ENCODE measurements at places on chromosomes 11 and 22.

GRCh38 chr11:119028346-119029068 is 2.2 kb downstream of the SLC37A4 start:
- no peak for DNase-seq

DNA sequence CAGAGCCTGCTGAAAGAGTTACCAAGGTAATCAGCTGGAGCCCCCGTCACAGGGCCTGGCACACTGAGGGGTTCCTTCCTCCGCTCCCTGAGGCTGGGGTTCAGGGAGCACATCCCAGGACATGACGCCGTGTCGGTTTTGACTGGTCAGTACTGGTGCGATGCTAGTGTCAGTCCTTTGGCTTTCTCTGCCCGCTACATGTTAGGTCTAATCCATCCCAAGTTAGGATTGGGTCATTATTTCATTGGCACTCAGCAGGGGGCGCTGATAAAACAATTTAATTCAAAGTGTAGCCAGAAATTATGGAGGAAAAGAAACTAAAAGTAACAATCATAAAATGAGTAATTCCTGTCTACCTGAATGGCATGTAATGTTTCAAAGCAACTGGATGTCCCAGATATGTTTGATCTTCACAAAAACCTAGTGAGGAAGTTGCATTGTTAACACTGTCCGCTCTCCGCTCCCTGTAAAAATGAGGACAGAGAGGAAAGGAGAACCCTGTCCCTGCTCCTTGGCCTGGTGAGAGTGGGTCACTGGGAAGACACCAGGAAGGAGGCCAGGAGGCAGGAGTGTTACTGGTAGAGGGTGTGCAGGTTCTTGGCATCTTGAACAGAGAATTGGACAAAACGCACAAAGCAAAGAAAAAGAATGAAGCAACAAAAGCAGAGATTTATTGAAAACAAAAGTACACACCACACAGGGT is 27.1 kb downstream of the TSKU start:
- DNase-seq: no peak

DNA sequence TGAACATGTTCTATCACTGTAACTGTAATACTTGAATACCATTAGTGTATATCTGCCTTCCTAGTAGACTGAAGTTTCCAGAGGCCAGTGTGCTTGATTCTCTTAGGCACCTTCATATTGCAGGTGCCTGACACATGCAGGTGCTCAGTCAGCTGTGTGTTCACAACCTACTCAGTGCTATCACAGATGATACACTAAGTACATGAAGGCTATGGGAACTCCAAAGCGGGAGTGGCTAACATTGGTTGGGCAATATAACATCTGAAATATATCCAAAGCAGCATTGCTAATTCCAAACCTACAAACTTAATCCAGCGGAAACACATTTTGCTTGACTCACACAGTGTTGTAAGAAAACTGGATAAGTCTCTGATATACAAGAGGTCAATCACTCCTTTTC is 539.3 kb upstream of the ISX start:
- DNase-seq: no peak

DNA sequence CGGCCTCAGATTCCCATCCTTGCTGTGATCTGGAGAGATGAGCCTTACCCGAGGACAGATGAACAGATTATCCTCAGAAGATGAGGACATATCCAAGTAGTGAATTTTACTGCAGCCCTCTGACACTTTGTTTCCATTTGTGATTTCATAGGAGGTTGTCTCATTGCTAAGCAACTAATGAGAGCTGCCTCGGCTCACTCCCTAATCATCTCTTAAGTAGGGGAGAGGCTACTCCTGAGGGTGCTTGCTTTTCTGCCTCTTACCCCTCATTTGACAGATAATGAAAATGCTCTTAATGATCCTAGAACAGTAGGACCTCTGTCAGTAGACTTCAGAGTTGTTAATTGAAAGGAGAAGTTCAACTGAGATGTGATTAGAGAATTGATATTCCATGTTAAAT is 150.9 kb downstream of the TBC1D22A start:
- DNase-seq: no peak

DNA sequence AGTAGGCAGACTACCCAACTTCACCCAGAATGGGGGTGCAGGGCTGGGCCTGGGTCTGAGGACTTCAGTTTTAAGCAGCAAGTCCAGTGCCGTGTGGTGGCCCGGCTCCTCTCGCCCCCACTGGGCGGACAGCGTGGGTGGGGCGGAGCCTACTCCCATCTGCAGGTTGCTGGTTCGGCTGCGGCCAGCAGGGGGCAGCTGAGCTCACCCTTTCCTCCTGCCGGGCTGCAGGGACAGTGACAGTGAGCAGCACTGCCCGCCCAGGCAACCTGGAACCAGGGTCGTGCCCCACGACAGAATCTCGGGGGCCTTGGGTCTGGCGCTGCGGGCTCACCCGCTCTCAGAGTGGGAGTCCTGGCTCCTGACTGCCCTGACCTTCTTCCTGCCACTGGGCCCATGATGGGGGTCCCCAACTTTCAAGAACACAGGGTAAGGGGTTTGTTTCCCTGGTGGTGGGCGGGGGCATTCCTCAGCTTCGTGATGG is 6.2 kb upstream of the NEAT1 start:
- DNase-seq: peak; percentile 84

DNA sequence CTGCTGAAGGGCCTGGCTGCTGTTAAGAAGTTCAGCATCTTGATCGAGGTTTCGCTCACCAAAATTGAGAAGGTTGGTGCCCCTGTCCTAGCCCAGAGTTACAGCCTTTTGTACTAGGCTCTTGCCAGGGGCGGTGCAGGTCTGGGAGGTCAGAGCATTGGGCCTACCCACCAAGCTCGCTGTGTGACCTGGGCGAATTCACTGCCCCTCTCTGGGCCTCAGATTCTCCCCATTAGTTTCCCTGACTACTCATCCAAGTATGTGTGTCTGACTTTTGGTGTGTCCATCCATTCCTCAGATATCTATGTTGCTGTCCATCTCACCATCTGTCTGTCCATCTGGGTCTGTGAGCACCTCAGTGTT is 10.9 kb downstream of the USP35 start:
- DNase-seq: no peak

- peak; percentile 34 for DNase-seq
Observed at GRCh38 chr11:77071671-77072605, 5.2 kb downstream of the CAPN5 start.

DNA sequence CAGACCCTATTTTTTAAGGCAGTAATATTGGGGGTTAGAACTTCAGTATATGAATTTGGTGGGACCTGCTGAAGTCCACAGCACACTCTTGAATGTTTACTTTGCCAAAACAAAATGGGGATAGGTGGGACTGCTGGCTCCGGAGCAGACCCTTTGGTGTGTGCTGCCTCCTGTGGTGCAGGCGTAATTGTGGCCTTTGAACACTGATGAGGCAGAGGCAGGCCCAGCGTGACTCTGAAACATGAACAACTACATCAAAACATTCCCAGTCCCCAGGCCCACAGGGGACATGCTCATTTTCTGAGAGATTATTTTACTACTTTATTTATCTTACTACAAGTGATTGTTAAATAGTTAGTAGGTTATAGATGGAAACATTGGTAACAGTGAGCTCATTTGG is 225.0 kb upstream of the TBCEL start:
- no peak for DNase-seq

- DNase-seq: no peak
Observed at GRCh38 chr11:63933459-63933858, 5.3 kb upstream of the NAA40 start.

DNA sequence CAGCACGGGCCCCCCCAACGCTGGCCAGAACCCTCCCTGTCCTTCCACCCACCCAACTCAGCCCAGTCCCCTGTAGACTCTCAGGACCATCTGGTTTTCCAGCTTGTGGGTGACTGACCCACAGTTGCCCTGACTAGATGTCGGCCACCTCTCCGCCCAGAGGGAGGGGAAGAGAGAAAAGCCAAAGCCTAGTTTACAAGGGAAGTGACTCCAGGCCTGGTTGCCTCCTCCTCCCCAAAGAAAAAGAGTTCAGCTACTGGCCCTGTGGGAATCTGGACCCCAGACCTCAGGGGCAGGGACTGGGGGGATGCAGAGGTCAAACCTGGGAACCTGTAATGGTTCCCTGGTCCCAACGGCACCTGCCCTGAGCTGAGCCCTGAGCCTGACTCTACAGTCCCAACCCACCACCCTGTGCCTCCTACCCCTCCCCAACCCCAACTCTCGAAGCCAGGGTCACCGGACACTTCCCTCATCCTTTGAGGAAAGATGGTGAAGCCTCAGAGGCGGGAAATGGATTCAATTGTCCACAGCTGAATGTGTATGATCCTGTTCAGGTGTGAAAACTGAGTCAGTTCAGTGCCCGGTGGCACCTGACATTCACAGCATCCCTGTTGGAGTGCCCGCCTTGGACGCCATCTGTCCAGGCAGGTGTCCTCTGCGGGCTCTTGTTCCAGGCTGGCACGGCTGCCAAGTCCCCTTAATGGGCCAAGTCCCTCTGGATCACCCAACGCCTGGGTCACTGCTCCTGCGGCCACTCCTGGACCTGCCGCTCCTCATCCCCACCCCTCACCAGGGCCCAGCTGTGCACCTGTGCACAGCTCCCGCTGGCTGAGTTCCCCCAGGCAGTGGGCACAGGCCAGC is 21.0 kb upstream of the WNT7B start:
- DNase-seq: no peak

DNA sequence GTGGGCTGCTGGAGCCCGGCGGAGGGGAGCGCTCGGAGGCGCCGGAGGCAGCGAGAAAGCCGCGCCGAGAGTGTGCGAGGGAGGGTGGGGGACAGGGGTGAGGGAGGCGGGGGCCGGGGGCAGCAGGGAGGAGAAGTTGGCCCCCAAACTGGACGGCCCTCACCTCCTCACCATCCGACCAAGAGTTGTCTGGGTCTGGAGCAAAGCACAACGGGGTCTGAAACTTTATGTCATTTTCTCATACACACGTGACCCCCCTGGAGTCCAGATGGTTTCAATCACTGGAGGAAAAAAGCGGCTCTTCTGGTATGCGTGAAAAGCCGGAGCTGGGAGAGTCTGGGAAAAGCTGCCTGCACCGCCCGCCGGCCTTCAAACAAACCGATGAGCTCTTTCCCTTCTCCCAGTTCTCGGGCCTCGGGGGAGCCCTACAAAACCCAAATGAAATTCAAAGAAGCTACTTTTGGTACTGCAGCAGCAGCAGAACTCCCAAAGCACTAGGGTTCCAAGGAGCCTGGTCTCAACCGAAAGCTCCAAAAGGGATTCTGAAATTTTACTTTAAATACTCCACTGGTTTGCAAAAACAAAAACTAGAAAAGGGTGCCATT is 39.7 kb upstream of the AKIP1 start:
- peak; percentile 80 for DNase-seq

DNA sequence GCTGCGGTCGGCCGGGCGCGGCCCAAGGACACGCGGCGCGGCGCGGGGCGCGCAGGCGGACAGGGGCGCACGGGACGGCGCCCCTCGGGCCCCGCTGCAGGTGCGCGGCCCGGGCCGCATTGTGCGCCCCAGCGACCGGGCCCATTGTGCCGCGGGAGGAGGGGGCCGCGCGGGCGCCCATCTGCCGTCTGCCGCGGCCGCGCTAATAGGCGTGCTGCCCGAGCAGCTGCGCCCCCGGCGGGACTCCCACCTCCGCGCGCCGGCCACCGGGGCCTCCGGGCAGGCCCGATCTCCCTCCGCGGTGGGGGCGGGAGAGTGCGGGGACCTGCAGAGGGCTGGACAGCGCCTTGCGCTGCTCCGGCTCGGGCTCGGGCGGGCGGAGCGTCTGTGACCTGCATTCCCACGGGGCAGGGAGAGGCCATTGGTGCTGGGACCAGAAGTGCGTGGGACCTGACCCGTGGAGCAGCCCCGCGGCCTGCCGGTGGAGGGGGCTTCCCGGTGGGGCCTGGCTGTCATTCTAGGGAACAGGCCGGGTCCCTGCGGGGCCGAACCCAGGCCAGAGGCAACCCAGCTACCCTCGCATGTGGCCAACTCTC is 933 bp downstream of the BRSK2 start:
- DNase-seq: peak; percentile 26

DNA sequence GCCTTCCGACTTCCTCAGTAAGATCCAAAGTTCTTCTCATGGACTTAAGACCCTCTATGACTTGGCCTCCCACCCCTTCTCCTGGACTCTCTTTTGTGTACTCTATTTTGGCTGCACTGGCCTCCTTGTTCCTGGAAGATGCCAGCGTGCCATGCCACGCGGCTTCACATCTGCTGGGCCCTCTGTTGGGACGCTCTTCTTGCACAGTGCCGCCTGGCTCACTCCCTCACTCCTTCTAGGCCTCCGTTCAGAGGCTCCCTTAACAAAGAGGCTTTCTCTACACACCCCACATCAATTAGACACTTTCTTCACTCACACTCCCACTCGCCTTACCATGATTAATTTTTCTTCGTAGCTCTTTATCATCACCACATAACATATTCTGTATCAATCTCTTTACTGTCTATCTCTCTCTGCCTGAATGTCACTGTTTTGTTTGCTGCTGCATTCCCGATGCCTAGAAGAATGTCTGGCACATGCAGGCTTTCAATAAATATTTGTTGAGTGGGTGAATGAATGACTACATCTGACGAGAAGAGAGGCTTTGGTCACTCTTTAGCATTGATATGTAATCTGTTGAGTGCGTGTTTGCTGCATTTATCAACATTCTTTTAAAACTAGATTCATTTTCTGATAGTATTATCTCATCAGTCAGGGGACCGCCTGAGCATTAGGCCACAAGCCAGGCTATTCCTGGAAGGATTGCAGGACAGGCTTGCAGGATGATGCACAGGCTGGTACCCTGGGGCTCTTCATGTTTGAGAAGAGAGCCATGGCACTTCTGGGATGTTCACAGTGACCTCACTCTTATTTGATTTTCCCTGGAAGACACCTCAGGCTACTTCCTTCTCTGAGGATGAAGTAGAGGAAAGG is 60.6 kb upstream of the AMPD3 start:
- peak; percentile 90 for DNase-seq

DNA sequence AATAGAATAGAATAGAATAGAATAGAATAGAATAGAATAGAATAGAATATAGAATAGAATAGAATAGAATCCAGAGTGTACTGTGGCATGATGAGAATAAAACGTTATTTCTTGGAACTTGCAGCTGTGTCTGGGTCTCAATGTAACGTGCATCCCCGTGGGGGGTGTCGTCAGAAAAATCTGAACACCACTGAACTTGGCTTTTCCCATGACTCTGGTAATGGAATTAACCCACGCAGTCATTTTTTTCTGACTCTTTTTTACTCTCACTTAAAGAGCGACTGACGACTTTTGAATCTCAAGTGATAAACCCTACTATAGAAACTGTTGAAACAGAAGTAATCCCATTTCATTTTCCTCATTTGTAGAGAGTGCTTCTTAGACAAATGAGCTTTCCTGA is 92.4 kb upstream of the BID start:
- DNase-seq: no peak
